NCI-H1105 (cell line): ENCODE measurements at places on chromosomes 7 and 10.

DNA sequence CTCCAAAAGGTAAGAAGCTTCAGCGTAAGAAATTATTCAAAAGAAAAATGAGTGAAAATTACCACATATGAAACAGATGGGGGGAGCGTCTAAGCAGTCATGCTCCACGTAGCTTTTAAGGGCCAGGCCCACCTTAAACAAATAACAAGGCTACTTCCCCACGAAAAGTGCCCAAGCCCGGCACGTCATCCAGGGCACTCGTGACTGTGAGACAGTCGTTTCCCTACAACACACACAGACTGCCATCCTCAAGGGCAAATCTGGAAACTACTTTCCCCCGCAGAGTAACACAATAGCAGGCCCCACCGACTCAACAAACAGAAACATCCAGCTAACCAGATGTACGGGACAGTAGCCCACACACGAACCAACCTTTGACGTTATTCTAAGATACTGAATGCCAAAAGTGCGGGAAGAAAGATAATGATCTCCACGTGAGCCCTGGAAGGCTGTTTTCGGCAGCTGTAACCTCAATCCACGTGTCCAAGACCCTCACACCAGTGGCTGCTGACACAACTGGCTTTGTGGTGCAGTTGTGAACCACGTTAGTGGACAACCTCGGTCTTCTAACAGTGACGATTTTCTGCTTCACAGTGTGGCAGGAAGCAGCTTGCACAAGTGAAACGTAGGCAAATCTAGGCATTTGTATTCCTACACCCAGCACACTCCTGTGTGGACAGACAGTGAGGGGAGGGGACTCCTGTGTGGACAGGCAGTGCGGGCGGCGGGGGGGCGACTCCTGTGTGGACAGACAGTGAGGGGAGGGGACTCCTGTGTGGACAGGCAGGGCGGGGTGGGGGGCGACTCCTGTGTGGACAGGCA is 251.7 kb downstream of the ZMYND11 start:
- no peak for DNase-seq

- no peak for DNase-seq
Observed at GRCh38 chr7:139300390-139300789, 40.7 kb upstream of the FMC1 start.

DNA sequence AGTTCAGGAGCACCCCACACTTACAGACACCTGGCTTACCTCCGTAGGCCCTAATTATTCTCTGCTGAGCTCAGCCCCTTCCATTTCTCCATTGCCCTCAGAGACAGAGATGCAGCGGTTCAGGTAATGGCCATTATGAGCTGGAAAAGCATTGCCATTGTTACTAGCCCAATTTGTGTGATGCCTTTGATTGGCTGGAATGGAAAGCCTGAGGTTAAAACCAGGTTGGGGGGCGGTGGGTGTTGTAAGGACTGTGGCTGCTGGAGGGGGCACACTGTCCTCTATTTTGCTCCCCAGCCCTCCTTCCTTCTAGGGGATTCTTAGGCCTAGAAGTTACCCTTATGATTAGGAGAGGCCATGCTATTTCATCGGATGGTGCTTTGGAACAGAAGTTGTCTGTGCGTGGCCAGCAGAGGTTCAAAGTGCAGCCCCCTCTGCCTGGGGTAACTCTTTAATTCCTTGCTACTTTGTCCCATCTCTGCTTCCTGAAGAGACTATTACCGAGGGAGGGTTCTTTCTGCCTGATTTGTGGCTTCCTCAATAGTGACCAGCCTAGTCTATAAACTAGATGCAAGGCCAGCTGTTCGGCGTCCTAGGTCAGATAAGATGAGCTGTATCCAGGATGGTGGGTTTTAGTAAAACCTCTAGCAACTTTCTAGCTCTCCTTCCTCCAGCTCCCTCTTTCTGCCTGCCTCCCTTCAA is 14.2 kb upstream of the ACSL5 start:
- no peak for DNase-seq

DNA sequence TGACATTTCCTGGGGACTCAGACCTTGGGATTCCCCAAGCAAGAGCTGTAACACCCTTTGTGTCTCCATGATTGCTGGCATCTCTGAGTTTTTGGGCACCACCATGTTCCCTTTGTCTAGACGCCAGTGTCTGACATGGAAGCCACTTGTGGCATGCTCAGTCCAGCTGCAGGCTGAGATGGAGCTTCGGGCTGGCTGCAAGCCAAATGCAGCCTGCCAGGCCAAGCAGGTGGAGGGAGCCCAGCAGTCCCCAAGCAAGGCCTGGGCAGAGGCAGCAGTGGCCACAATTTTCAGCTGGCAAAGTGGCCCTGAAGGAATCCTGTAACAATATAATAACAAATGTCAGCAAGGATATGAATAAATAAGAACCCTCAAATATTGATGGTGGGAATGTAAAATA is 86.2 kb upstream of the ABCB5 start:
- DNase-seq = no peak

- DNase-seq = no peak
Observed at GRCh38 chr7:139913021-139913844, 84.2 kb downstream of the TBXAS1 start.

DNA sequence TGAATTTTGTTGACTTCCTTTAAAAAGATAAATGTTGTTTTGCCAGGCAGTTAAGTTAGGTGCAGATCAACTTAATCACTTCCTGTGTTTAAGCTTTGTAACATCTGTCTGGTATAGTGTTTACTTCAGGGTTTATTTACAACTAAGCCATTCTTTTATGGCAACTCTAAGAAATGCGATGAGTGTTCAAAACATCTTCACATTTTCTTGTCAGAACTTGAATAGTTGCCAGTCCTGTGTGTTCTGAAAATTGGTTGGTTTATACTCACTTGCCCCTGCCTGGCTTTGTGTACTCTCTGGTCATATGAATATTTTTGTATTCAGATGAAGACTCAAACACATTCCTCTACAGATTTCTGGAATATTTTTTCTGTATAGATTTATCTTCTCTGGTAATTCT is 327.2 kb downstream of the MDFIC start:
- DNase-seq = no peak

- no peak for DNase-seq
Observed at GRCh38 chr10:99888622-99889021, 106.2 kb downstream of the ABCC2 start.

- no peak for DNase-seq
Observed at GRCh38 chr10:86058964-86059363, 307.6 kb downstream of the GRID1 start.

GRCh38 chr10:105964009-105964408 is 1200.5 kb downstream of the SORCS1 start:
- DNase-seq = no peak

GRCh38 chr7:74084722-74085578 is 1.3 kb downstream of the LIMK1 start:
- DNase-seq = no peak

DNA sequence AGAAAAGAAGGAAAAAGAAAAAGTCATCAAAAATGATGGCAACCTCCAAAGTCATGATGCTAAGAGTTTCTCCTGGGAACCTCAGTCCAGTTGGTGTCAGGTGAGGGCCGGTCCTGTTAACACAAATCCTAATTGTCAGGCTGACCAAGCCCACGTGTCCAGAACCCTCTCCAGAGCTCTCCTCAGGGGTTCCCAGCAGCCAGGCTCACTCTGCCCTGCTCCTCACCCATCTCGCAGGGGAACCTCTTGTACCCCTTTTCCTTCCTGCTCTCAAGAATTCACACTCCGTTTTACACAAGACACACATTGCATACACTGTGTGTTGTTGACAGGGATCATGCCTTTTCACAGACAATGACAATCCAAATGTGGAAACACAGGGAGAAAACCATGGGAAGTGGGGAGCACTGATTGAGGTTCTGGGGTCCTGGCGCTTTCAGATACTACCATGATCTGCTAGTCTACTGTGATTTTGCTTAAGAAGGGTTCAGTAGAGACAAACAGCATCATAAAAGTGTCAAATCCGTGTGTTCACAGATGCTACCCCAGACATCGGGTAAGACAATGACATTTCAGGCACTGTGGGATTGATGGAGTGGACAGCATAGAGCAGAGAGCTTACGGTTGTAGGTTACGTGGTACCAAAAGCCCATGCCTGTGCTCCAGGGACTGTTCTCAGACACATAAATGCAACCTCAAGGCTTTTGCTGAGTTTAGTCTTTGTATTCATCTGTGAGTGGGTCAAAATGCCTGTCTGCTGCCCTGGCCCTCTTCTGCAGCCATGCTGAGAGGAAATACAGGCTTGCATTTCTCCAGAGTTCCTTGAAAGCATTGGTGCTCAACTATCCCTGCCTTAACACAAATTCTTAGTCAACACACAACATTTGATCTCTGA is 16.0 kb downstream of the IL2RA start:
- DNase-seq = no peak

DNA sequence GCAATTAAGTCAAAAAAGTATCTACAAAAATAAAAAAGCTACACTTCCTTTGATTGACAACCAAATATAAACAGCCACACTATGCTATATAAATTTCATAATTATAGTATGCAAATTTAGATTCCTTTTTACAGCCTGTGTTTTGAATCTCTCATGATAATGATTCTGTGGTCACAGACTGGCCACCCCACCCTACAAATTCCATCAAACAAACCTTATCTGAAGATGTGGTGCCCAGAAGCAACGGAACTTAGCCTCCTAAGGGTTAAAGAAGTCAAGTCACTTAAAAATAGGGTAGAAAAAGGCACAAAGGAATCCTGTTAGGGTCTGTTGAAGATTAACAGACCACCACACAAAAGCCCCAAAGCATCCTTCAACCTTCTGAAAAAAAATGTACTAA is 351.8 kb downstream of the INHBA start:
- DNase-seq = no peak

- no peak for DNase-seq
Observed at GRCh38 chr10:68087685-68088401, 12.8 kb upstream of the HERC4 start.

GRCh38 chr10:30178356-30178964 is 119.1 kb upstream of the JCAD start:
- DNase-seq = no peak

GRCh38 chr7:1906087-1906830 is 236.2 kb downstream of the ELFN1 start:
- no peak for DNase-seq

- DNase-seq = no peak
Observed at GRCh38 chr10:46033602-46034011, 3.2 kb upstream of the NCOA4 start.

DNA sequence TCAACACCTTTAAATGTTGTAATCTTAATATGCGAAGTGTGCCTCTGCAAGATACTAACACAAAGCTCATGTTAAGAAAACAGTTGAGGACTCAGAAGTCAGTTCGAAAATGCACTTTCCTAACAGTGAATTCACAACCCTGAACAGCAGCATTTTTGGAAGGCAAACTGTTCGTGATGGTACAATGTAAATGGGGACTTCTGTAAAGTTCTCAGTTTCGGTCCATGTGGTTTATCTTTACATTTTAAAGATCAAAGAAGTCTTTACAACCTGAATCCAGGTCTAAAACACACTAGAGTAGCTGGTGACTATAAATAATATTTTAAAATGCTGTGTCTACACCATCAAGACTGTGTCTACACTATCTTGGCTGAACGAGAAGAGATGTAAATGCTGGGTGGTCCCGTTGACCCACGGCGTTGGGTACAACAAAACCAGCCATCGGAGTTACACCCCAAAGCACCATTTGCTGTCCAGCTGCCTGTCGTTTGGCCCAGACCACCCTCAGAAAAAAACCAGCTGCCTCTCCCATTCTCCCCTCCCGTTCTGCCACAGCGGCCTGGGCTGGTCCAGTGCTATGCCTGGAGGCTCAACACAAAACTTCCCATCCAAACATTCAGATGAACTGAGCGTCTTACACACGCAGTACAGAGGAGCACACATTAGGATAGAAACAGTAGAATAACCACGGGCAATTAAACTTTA is 42.9 kb downstream of the MKI67 start:
- no peak for DNase-seq
